ENCODE measurements at places on chromosomes 1 and 21. TPM values are rescaled to one million over a fixed set of nuclear protein-coding genes. Genes with fewer than 3 reads are reported as not detected.
A peak's percentile ranks its signal among the peaks of the same experiment; 100 is the strongest.

The NFYC gene
- total RNA-seq, result 57.9 TPM

DNA sequence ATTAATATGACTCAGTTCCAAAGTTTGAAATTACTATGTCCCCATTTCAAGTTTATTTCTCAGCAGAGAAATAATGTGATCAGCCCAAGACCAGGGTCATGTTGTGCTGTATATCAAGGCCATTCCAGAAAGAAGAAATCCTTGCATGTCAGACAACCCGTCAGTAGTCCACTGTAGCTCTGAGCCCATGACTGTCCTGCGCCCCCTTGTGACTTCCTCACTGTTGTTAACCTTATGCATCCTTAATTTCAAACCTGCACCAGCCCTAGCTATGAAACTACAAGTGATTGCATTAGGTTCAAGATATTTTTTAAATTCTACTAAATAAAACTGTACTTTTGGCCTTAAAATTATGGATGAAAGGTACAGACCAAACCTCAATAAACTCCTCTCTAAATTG, 133.0 kb downstream of the LRRC7 start:
- no peak for DNase-seq

The SELP gene
- total RNA-seq, result 3.9 TPM

The TP53BP2 gene
- total RNA-seq, result 27.3 TPM

The TMPRSS15 gene
- total RNA-seq, result not detected

The AP4B1 gene
- total RNA-seq, result 8.6 TPM

DNA sequence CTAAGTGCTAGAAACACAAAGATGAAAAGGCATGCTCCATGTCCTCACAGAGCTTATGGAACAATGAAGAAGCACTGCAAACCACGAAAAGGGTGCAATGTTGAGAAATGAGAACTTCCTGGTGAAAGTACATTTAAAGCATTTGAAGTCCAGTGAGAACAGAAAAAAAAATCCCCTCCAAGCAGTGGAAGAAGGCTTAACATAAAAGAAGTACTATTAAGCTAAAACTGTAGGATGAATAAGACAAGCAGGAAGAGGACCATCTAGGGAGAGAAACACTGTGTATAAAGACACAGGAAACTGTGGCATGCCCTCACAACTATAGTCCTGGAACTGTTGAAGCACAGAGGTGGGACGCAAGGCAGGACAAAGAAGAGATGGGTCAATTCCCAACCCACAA, 10.0 kb downstream of the TP53BP2 start:
- DNase-seq, result no peak

The GJC2 gene
- total RNA-seq, result 0.37 TPM

GRCh38 chr1:232016616-232017015, 390.0 kb downstream of the DISC1 start:
- DNase-seq, result no peak

The ZP4 gene
- total RNA-seq, result not detected

The THEM5 gene
- not detected for total RNA-seq

The TTF2 gene
- total RNA-seq, result 17.2 TPM

GRCh38 chr1:227953022-227953412, 5.3 kb upstream of the WNT9A start:
- no peak for DNase-seq

DNA sequence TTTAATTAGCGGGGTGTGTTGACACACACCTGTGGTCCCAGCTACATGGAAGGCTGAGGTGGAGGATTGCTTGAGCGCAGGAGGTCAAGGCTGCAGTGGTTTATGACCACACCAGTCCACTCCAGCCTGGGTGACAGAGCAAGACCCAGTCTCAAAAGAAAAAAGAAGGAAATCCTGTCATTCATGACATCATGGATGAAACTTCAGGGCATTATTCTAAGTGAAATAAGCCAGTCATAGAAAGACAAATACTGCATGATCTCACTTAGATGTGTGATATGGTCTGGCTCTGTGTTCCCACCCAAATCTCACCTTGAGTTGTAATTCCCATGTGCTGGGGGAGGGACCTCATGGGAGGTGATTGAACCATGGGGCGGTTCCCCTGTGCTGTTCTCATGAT, 82.6 kb downstream of the MT1HL1 start:
- DNase-seq, result no peak

- DNase-seq, result no peak
These were observed 65.2 kb downstream of the CD247 start for GRCh38 chr1:167453123-167453522.

- no peak for DNase-seq
These were observed 54.1 kb upstream of the LYST start for GRCh38 chr1:235920596-235921375.

The SRGAP2 gene
- total RNA-seq, result 13.8 TPM

The LAMC2 gene
- 1.2 TPM for total RNA-seq

The CHRNB2 gene
- total RNA-seq, result not detected

The FMOD gene
- 3.6 TPM for total RNA-seq

DNA sequence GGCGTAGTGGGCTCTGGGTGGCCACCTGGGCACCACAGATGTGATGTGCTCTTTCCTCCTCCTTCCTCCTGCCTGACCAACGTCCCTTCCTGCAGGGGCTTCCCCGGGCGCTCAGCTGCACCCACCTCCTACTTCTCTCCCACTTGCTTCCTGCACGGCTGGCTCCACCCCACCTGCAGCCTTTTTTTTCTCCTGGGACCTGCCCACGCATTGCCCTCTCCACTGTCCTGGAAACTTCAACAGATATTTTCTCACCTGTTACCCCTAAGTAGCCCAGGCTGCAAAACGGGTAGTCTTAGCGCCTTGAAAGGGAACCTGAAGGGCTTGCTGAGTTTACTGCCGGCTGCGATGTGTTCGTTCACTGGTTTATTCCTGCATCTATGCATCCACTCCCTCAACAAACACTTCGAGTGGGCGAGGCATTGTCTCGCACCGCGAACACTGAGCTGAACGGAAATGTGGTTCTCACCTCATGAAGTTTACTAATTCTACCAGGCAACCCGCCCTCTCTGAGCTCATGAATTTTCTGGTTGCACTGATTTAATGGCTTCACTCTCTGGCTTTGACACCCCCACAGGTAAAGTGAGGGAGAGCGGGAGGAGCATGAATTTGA, 23.6 kb downstream of the ZBTB18 start:
- DNase-seq, result no peak

- no peak for DNase-seq
These were observed 185.5 kb downstream of the CRB1 start for GRCh38 chr1:197453376-197454058.

GRCh38 chr1:117812869-117813511, 116.4 kb downstream of the GDAP2 start:
- no peak for DNase-seq

The MCL1 gene
- 129 TPM for total RNA-seq

DNA sequence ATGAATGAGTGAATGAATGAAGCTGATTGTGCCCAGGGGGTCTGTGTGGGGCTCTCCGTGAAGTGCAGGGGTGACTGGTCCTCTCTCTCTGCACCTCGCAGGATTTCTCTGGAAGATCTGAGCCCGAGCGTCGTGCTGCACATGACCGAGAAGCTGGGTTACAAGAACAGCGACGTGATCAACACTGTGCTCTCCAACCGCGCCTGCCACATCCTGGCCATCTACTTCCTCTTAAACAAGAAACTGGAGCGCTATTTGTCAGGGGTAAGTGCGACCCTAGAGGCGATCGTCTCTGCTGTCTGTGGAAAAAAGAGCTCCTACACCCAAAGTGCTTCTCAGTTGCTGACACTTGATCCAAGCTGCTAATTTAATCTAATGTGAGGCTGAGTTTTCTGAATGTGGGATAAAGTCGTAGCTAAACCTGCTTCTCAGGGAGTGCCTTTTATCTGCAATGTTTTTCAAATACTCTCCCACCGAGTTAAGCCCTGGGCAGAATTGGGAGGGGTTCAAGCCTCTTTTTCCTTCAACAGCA, 101.7 kb downstream of the HUNK start:
- no peak for DNase-seq

DNA sequence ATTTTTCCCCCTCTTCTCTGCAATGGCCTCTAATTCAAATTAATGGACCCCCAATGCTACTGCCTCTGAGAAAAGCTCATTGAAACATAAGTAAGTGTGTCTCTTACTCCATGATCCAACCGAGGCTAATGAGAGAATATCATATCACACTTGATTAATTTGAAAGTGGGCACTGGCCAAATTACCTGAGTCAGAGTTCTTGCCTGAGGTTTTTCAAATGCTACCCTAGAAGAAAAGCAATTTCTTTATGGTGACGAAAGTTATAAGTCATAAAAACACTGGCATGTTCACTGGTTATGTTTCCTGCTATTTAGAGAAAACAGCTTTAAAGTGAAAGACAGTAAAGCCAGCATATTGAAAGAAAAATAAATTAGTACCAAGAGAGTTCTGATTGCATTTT, 368.8 kb upstream of the TMPRSS15 start:
- no peak for DNase-seq

GRCh38 chr1:226735576-226735975, 3.5 kb downstream of the ITPKB start:
- DNase-seq, result no peak

- no peak for DNase-seq
These were observed 22.3 kb upstream of the SARS1 start for GRCh38 chr1:109191377-109191776.

DNA sequence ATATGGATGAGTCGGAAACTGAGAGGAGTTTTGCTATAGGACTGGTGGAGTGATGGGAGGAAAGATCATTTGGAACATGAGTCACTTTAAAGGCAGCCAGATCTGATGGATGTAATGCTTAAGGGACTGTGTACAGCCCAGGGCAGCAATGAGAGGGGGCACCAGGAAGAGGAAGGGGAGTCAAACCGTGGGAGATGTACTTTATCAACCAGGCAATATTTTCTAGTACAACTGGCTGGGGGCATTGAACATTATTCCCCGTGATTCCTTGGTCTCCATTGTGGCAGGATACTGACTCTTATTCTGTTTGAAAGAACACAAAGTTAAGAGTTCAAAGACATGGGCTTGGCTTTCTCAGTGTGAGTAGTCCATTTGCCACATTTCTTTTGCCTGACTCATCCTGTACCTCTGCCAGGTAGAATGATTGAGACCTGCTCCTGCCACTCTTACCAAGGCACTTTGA, 268.2 kb upstream of the NR5A2 start:
- DNase-seq, result no peak

The DIO1 gene
- not detected for total RNA-seq

DNA sequence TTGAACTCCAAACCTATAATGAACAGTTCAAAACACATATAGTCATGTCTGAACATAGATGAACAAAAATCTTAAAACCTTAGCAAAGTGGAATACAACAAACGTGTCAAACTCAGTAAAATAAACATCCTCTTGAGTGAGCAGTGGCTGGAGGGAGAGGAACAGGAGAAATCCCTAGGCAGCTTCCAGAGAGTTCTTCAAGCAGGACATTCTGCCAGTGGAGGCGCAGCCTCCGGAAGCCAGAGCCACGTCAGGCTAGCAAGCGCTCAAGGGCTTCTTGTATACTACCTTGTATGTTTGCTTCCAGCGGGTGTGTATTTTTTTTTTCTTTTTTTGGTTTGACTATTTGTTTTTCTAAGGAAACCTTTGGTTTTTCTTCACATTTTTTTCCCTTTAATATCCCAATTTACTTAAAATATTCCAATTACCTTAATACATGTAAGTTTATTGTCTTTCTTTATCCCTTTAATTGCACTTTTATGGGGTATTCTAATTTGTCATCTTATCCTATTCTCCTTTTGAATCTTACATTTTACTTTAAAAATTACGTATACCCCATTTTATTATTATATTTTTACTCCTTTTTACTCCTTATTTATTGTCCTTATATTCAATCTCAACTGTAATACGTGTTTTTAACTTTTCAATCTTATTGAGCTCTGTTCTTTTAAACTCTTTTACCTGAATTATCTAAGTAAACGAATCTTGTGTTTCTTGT, 42.0 kb downstream of the COLGALT2 start:
- DNase-seq, result peak; percentile 68

GRCh38 chr1:51214615-51215131, 21.4 kb upstream of the RNF11 start:
- no peak for DNase-seq

DNA sequence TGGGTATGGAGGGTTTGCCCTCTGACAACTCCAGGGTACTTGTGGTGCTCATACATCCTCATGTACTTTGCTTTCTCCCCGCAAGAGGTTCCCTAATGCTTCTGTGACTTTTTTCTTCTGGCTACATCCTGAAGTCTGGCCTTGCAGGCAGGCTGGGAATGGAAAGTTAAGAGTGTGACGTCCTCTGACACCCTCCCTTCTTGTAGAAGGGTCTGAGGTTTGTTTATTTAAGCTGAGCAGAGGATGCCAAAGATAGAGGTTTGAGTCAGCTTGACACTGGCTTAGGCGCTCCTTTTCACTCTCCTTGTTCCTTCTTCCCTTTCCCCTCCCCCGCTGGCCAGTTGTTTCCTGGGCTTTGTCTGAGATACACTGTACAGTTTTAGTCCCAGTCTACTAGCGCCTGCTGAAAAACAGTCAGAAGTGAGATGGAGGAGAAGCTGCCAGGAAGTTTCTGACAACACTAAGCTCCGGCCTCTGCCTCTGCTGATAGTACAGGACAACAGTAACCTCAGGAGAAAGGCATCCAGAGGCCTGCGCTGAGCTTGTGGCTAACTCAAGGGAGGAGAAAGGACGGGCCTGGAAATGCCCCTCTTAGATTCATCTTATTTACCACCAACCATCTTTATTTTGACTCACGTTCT, at the start of gene MACF1:
MACF1 (plus strand) TSS at position 255 of the 641 bp plus-strand sequence; CDS start at position 583, 328 bp downstream.
- peak; percentile 54 for DNase-seq

The NFIA gene
- 42.6 TPM for total RNA-seq

DNA sequence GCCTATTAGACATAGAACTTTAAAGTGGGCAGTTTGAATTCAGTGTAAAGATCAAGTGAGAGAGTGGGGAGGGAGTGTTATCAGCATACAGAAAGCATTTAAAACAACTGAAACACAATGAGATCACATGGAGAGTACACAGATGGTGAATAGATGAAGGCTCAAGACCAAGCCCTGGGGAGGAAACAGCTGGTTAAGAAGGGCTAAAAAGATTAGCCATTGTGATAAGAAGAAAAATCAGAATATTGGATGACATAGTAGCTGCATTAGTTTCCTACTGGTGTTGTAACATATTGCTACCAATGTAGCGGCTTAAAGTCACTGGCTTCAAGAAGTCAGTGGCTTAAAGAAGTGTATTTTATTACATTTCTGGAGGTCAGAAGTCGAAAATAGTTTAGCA, 443.4 kb upstream of the RGS18 start:
- DNase-seq, result no peak

DNA sequence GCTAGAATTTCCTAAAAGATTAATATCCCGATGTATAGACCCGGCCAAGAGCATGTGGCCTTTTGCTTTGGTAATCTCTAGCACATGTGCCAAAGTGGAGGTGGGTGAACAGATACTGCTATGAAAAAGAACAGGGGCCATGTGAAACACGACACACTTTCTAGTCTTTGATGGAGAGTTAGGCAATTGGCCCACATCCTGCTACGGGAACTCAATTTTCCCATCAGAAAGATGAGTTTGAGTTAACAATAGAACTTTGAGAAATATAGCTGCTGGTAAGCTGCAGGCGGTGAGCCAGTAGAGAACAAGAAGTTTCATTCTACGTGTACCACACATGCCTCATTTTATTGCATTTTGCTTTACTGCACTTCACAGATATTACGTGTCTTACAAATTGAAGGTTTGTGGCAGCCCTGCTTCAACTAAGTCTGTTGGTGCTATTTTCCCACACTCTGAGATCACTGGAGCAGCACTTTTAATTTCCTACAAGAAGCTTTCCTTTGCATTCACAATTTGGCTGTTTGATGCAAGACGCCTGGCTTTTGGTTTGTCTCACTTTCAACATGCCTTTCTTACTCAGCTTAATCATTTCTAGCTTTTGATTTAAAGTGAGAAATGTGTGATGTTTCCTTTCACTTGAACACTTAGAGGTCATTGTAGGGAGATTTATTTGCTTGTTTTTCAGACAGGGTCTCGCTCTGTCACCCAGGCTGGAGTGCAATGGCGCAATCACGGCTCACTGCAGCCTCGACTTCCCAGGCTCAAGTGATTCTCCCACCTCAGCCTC, 46.3 kb downstream of the HTR6 start:
- no peak for DNase-seq

GRCh38 chr1:106907795-106908194, 148.7 kb upstream of the PRMT6 start:
- no peak for DNase-seq

All from psoas muscle (tissue), 8 donors.